ENCODE measurements at places on chromosomes 11 and 22.

DNA sequence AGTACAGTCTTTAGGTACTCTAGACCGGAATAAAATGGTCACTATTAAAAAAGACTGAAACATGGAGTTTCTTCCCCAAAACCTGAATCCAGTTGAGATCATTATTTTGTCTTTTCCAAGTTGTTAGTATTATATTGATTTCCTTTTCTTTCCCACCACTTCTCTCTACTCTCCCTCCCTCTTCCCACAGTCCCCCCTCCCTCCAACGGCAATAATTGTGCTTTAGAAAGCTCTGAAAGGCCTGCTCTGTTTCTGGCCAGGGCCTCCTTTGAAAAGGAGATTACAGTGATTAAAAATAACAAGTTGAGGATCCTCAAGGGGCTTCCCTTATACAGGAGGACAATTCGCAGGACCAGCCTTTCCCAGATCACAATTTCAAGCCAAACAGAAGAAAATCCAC lies 3.5 kb downstream of the SPON1 start:
- no peak for DNase-seq

- peak; percentile 89 for DNase-seq
These were observed at the start of gene ACCS for GRCh38 chr11:44065841-44066731. Gene ACCS, plus strand, starts transcription at chr11:44066270. Its CDS starts 1,358 bp downstream, at chr11:44067628.

GRCh38 chr11:103476874-103477273 lies 367.6 kb downstream of the DYNC2H1 start:
- DNase-seq: no peak

- no peak for DNase-seq
These were observed 3.8 kb downstream of the CSNK2A3 start for GRCh38 chr11:11349106-11349825.

GRCh38 chr22:34055525-34056200 lies 135.4 kb upstream of the LARGE1 start:
- DNase-seq: no peak

- no peak for DNase-seq
These were observed 8.9 kb downstream of the HIRA start for GRCh38 chr22:19422440-19423301.

- no peak for DNase-seq
These were observed 28.1 kb upstream of the ACAT1 start for GRCh38 chr11:108093128-108093904.

DNA sequence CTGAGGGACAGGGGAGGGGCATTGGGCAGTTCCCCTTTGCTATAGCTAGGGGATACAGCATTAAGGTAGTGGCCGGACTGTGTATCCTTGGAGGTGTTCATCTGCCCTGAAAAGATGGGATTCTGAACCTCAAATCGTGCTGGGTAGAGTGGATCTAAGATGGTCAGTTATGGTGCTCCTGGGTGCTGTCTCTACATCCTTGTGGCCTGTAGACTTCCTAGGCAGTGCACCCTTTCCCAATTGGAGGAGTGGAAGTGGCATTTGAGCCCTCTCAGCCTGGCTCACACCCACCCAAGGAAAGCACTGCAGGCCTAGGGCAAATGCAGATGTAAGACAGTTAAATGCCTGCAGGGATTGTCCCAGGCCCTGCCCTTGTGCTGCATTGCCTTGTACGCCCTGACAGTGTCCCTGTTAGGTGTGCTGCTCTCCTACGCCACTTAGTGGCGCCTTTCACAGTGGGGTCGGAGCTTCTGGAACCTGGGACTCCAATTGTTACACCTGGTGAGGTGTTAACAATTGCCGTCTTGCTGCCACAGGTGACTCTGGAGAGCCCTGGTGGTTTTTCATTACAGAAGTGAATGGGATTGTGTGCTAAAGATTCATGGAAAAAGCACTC lies 35.0 kb downstream of the PPFIBP2 start:
- no peak for DNase-seq

DNA sequence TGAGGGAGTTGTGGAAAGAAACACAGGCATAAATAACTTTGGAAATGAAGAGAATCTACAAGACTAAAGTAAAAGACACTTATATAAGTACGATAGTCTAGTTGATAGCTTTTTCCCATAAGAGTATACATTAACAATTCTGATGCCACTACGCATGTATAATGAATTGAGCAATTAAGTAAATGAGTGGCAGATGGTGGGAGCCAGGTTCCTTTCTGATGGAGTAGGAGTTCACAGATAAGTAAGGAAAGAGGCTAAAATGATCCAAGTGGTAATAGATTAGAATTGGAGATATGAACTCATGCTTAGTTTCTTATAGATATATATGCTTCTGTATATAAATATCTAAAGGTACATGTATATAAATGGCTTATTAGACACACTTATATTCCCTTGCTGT lies 368.3 kb downstream of the FAM181B start:
- no peak for DNase-seq

DNA sequence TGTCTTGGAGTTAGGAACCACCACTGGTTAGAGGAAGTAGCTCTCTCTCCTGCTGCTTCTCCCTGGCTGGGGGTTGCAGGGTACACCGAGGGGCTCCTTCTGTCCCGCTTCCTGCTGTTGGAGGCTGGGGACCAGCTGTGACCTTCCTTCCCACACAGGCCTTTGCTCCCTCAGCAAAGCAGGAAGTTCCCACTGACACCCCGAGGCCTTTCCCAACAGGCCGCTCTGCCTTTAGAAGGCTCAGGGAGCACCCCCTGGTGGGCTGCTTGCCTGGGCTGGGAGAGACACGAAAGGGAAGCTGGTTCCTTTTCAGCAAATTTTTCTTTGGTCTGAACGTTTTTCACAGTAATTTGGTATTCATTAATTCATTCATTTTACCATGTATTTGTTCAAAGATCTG lies 527.9 kb upstream of the B3GAT1 start:
- DNase-seq: no peak

DNA sequence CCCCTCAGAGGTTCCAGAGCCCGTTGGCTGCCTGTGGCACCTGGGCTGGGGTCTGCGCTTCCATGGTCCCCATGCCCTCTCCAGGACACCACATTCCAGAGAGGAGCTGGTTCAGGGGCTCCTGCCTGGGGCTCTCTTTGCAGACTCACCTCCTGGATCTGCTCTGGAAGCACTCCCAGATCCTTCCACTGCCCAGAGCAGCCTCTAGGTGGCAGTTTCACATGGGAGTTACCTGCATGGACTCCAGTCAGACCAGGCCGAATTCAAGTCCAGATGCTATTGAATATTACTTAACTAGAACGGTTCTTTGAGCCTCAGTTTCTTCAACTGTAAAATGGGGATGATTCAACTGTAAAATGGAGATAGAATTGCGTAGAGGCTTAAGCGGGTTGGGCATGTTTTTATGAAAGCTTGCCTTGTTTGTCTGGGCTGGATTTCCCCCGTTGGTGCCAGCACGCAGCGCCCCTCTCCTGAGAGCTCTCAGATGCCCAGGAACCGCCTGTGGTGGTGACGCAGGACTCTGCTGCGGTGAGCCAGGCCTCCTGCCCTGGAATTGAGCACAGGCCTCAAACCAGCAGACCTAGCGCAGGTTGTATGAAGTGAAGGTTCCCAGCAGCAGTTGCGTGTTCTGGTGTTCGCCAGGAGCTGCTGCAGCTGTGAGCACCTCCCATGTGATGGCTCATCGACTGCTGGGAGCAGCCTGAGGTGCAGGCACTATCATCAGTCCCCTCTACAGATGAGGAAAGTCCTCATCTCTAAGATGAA lies 44.2 kb downstream of the LMO1 start:
- DNase-seq: peak; percentile 25

DNA sequence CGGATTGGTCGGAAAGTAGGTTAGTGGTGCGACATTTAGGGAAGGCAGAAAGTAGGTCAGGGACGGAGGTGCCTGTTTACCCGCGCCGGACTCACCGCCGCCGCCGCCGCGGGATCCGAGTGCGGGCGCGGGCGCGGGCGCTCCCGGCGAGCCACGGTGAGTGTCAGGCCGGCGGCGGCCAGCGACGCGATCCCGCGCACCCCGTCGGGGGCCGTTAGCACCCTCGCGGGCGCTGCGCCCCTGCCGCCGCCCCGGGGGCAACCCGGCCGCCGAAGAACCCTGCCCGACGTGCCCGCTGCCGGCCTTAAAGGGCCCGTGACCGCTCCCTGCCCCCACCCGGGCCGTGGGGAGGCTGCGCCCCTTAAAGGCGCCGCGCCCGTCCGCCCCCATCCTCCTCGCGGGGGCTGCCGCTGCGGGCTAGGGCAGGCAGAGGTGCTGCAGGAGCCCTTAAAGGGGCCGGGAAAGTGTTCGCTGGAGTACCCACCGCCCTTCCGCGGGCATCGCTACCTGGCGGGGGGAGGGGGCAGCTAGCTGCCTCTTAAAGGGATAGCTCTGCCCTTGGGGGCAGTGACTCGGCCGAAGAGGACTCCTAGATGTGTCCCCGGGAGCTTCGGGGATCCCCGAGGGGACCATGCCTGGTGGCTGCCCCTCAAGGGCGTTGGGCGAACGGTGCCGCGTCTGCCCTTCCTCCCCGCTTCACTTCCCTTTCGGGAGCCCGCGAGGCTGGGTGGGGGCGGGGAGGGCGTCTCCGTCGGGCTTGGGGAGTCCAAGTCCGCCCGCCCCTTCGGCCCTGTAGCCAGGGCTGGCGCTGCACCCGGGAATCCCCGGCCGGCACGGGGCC lies at the start of gene BMAL1:
Gene BMAL1 (plus strand): TSS at position 23 of the 841 bp plus-strand sequence. CDS start 76,519 bp downstream, outside the sequence.
- DNase-seq: no peak

- DNase-seq: peak; percentile 18
These were observed 6.1 kb downstream of the APLNR start for GRCh38 chr11:57230791-57231538.

GRCh38 chr11:12051287-12051662 lies 42.8 kb upstream of the DKK3 start:
- DNase-seq: no peak

GRCh38 chr11:63599211-63600122 lies 14.8 kb downstream of the PLAAT3 start:
- peak; percentile 63 for DNase-seq

DNA sequence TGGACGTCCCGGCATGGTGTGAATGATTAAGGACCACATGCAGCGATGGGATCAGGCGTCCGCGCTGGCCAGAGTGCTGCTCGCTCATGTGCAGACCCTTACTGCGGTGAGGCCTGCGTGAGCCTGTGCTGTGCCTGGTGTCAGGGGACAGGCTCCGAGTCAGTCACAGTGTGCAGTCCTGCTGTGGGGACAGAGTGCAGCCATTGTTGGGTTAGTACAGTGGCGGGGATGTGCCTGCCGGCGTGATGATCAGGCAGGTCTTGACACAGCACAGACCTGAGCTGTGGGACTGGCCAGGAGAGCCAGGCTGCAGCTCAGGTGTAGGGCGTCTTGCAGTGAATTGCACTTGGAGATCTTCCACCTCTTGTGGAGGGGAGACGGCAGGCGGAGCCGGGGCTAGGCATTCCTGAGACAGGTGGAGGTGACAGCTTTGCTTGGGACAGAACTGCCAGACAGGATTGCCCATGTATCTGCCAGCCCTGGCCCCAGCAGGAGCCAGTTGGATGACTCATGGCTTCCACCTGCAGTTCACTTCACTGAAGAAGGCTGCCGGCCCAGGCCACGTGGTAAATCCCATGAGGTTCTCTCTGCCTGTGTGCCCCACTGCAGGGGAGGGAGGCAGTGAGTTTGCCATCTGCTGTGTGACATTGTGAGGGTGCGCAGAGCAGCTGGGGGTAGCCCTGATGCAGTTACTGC lies 17.3 kb downstream of the TRMU start:
- no peak for DNase-seq

DNA sequence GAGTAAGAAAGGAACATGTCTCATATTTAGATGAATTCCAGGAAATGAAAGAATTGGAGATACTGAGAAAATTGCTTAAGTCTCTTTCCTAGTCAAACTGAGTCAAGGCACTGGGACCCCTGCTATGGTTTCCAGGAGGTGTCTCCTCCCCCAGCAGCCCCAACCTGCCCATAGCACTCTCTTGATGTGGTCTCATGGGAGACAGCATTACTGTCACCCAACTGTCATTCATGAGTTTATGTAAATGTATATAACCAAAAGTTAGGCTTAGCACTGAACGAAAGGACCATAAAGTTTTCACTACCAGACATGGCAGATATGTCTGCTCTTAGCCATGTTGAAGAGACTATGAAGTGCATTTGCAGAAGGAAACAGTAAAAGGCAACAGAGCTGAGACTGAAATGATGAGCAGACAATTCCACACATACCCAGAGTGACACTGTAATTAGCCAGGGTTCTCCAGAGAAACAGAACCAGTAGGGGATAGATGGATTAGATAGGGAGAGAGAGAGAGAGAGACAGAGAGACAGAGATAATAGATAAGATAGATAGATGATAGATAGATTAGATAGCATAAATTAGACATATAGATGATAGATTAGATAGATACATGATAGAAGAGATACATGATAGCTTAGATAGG lies 328.1 kb downstream of the BRD1 start:
- no peak for DNase-seq

GRCh38 chr22:24146194-24146616 lies 35.1 kb upstream of the SUSD2 start:
- peak; percentile 68 for DNase-seq

- DNase-seq: peak; percentile 41
These were observed 331.8 kb upstream of the MPPED2 start for GRCh38 chr11:30917859-30918478.

DNA sequence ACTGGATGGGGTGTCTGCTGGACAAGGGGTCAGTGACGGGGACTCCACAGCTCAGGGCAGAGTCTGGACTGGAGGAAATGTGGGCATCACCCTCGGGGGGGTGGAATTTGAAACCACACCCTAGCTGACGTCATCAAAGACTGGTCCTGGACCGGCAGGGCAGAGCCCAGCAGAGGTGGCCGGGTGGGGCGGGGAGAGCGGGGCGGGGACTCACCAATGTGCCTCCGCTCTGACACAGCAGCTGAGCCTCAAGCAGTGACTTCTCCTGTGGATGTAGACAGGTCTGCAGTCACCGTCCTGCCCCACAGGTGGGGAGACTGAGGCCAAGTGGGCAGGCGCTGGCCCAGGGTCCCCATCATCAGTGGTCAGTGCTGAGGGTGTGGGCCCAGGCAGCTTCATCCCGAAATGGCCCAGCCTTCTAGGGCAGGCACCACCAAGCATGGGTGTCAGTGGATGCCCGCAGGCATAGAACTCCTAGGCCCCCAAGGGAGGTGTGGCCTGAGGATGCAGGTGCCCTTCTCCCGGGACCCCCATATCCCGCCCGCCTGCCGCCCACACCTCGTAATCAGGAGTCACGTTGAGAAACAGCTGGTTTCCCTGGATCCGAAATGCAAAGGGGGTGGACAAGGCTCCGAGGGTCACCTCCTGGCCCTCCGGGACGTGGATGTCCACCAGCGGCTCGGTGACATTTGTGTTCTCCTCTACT lies 603 bp downstream of the CDHR5 start:
- no peak for DNase-seq

DNA sequence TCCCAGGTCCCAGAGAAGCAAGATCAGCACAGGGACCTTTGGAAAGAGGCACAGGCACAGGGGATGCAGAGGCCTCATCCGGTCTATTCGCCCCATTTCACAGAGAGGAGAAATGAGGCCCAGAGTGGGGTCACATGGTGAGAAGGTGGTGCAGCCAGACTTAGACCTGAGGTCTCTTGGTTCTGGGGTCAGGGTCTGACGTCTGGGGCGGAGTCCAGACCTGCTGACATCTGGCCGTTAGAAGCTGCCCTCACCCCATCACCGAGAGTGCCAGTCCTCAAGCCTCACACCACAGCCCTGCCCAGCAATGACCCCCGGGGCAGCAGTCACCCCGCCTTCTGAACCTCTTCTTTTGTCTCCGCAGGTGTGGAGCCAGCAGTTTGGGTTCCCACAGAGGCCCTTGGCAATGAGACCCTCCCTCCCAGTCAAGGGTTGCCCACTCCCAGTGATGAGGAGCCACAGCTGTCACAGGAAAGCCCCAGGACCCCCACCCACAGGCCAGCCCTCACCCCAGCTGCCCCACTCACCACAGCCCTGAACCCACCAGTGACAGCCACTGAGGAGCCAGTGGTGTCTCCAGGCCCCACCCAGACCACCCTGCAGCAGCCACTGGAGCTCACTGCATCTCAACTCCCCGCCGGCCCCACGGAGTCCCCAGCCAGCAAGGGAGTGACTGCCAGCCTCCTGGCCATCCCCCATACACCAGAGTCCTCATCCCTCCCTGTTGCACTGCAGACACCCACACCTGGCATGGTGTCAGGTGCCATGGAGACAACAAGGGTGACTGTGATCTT lies 62.4 kb downstream of the OTOG start:
- DNase-seq: no peak

Data from stromal cell of bone marrow (primary cell).